Daoy (cell line): ENCODE measurements at places on chromosomes 3 and 15. TPM values are rescaled to one million over a fixed set of nuclear protein-coding genes. Genes with fewer than 3 reads are reported as not detected.

GOLGA8A gene
- 9.4 and 19.6 TPM in 2 replicates for total RNA-seq

GRCh38 chr3:114447545-114447944 lies 153.7 kb downstream of the TIGIT start:
- DNase-seq: no peak

GRCh38 chr15:58269455-58270414 lies 131.6 kb downstream of the AQP9 start:
- peak; percentile 49 for DNase-seq

HCLS1 gene
- total RNA-seq: 0.68 and 1.3 TPM in 2 replicates

LSMEM2 gene
- total RNA-seq: 1.1 TPM in 1 of 2 replicates, not detected in the other
